ENCODE measurements at places on chromosomes 16 and 17. TPM values are rescaled to one million over a fixed set of nuclear protein-coding genes. Genes with fewer than 3 reads are reported as not detected.
A peak's percentile ranks its signal among the peaks of the same experiment; 100 is the strongest.

DNA sequence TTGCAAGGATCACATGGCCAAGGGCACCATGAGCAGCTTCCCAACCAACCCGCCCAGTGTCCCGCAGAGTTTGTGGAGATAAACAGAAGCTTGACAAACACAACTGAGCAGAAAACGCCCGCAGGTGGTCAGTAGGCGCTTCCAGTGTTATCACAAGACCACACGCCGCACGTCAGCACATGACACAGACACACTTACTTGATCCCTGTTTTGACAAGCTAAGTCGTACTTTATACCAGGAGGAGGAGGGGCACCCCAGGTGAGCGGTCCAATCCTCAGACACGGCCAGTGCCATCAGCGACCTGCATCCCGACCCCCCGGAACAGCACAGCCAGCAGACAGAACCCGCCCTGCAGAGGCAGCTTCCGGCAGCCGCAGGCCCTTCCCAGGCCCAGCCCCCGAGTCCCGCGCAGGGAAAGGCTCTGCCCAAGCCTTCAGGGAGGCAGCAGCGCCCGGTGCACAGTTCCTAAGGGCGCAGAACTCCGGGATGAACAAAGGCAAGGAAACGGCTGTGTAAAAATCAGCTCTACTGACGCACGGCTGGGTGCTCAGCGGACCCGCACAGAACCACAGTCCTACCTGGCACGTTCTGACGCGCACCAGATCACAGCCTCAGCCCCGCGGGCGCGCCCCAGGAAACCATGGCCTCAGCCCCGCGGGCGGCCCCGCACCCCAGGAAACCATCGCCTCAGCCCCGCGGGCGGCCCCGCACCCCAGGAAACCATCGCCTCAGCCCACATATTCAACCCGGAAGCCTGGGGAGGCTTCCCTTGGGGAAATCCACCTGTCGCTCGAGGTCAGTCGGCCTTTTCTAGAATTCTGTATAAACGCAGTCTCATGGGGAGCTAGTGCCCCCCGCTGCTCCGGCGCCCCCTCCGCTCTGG is 27.8 kb downstream of the AXIN1 start:
- peak overlapping the region; percentile 86 for H3K4me3 ChIP-seq
- H3K27ac ChIP-seq: peak overlapping the region; percentile 50
- no peaks in the 10 kb centered on the region for H3K27me3 ChIP-seq

- H3K27ac ChIP-seq: no peak overlapping the region
- DNase-seq: no peak
- no peak overlapping the region for H3K4me3 ChIP-seq
- peaks cover 4% of the 10 kb centered on the region for H3K36me3 ChIP-seq
- peaks cover 14% of the 10 kb centered on the region for H3K27me3 ChIP-seq
- peaks cover 12% of the 10 kb centered on the region for H3K4me1 ChIP-seq
These were observed 221.8 kb upstream of the TNRC6C start for GRCh38 chr17:77736721-77737120.

Gene TP53TG3D
- 0.86 TPM for total RNA-seq

Gene GUCY2D
- 0.34 TPM for total RNA-seq
